ENCODE measurements at places on chromosomes 16 and 17.

GRCh38 chr17:45398800-45399199 is 33.9 kb downstream of the ARHGAP27 start:
- DNase-seq = no peak

- DNase-seq = no peak
Measured at GRCh38 chr17:18138065-18138749, 29.7 kb downstream of the MYO15A start.

- no peak for DNase-seq
Measured at GRCh38 chr16:59213952-59214351, 479.8 kb upstream of the GOT2 start.

GRCh38 chr16:21971856-21972255 is 18.7 kb downstream of the UQCRC2 start:
- DNase-seq = no peak

DNA sequence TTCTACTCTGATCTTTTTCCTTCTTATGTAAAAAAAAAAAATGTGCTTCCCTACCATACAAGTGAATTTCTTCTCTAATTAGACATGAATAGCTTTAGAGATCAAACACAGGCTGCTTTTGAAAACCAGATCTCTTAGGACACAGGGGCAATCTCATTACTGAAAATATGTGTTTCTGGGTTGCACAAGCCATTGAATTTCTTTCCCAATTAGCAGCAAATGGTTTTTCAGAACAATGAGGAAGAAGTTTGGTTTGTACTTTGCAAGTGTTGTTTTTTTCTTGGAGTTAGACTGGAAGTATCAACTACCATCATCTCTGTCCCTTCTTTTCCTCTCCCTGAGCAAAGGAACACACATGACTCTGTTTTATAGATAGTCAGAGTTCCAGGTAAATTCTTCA is 5.6 kb upstream of the ANKS4B start:
- no peak for DNase-seq

DNA sequence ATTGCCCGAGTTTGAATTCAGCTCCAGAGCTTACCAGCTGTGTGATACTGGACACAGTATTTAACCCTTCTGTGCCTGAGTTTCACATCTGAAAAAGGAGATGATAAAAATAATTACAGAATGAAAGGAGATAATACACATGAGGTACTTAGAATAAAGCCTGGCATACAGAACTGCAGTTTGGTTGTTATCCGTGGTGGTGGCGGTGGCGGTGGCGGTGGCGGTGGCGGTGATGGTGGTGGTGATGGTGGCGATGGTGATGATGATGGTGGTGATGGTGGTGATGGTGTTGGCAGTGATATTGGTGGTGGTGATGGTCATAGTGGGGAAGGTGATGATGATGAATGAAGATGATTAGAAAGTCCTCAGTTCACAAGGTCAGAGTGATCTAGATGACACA is 57.2 kb downstream of the ABCC1 start:
- no peak for DNase-seq

DNA sequence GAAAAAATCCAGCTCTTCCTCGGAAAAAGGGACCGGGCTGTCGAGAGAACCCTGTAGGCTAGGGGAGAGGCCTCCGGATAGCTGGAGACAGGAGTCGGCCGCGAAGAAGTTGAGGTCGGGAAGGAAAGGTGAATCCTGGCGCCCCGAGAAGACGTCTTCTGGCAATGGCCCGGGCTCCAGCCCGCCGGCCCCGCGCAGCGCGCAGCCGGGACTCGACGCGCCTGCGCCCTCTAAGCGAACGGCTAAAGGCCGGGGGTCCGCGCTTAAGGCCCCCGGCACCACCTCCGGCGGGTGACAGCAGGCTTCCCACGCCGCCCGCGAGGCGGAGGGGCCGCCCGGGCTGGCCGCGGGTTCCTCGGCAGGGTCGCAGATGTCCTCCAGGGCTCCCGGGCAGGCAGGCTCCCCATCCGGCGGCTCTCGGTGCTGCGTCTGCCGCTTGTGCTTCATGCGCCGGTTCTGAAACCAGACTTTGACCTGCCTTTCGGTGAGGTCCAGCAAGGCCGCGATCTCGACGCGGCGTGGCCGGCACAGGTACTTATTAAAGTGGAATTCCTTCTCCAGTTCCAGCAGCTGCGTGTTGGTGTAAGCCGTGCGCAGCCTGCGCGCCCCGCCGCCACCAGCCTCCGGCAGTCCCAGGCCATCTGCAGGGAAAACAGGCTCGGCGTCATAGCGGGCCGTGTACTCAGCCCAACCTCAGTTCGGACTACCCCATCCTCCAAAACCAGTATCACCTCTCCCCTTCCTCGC is 1.6 kb downstream of the HOXB2 start:
- DNase-seq = peak; percentile 62

DNA sequence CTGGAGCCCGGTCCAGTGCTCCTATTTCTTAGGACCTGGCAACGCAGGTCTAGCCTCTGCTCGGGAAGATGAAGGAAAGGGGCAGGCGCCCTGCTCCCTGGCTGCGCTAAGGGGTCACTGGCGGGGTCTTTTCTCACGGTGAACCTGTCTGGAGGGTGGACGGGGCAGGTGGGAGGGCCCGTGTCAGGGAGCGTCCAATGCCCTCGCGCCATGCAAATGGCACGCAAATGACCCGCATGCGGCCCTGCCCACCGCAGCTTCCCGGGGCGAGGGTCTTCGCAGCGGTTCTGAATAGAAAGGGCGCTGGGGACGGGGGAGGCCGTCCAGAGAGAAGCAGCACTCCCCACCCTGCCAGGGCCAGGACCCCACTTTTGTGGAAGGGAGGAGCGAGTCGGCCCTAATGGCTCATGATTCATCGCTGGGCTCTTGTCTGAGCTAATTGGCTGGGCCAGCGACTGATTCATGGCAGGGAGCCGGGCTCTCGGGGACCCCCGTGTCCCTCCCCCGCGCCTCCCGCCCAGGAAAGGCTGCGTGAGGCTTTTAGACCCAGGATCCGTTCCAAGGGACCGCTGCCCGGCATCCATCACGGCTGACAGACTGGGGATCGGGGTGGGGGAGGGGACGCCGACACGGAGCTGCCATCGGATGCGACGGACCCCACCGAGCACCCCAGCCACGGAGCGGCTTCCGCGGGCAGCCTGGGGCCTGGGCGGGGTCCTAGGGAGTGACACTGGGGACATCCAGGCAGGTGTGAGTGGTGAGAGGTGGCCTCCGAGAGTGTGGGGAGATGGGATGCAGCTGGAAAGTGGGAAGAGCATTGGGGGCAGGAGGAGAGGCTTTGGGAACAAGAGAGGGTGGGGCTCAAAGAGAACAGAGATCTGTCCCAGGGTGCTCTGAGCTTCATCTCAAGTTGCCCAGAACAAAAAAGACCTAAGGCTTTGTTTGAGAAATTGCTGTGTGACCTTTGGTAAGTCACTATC is 25.0 kb upstream of the NGFR start:
- no peak for DNase-seq

DNA sequence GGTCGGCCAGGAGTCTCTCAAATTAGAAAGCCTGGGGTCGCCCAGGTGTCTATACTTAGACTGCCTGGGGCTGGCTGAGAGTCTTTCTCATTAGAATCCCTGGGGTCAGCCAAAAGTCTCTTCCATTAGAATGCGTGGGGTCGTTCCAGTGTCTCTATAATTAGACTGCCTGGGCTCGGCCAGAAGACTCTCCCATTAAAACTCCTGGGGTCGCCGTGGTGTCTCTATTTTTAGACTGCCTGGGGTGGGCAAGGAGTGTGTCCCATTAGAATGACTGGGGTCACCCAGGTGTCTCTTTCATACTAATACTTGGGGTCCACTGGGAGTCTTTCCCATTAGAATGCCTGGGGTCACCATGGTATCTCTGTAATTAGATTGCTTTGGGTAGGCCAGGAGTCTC is 2227.7 kb downstream of the TP53TG3F start:
- DNase-seq = no peak

DNA sequence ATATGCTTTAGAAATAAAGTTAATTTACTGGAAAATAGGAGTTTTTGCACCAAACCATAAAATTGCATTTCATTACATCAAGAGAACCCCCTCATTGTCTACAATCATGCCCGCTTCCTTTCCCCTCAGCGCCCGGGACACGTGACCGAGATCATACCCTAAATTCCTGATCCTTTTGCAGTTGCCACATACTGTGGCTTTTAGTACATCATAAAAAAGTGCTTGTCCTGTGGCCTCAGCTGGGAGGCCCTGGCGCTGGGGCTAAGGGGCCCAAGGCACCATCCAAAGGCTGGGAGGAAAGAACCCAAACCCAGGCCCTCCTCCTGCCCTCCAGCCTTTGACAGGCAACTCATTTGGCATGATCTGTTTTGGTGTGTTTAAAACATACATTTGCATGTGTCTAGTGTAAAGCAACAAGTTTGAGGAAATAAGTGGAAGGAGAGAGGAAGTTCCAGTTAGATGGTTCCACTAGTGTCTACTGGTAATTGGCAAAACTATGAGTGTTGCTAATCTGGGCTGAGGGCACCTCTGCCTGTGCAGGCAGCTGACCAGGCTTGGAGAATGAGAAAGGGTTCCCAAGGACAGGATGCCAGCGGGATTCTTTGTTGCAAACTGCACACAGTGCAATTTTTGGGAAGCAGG is 6.0 kb downstream of the CDK5R1 start:
- no peak for DNase-seq

GRCh38 chr17:72485596-72485995 is 364.8 kb downstream of the SOX9 start:
- DNase-seq = no peak

DNA sequence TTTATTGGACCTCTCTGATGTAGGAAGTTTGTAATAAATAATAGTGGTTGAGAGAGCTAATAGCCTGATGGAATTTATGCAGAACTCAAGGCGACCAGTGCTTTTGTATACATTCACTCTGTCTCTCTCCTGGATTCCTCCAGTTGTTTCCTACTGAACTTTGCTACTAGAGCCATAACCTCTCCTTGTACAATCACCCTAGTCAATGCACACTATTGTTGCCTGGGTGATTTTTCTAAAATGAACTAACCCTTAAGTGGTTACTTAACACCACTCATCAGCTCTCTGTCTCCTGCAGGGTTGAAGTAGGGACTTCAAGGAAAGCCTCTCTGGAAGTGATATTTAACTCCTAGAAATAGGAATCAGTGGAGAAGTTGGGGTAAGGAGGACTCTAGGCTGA is 9.7 kb downstream of the PHKB start:
- no peak for DNase-seq

DNA sequence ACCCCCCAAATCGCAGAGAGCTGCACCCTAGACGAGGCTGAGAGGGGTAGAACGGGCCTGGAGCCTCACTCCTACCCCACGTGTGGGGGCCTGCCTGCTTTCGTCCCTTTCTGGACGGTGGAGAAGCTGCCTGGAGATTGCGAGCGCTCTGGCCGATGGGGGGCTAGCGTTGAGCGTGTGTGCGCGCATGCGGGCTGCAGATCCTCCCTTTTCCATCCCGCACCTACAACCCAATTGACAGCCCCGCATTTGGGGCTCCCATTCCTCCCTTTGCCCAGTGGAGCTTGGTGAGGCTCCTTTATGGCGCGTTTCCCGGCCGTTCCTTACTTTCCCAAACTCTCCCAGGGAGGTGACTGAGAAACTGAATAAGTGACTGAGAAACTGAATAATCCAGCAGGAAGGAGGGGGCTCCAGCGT is 907 bp upstream of the ESRP2 start:
- DNase-seq = no peak

- no peak for DNase-seq
Measured at GRCh38 chr16:69318177-69318910, 7.2 kb downstream of the VPS4A start.

GRCh38 chr17:60832151-60832585 is 154.5 kb downstream of the BCAS3 start:
- no peak for DNase-seq

- DNase-seq = no peak
Measured at GRCh38 chr17:21352221-21352980, 23.8 kb upstream of the KCNJ12 start.

DNA sequence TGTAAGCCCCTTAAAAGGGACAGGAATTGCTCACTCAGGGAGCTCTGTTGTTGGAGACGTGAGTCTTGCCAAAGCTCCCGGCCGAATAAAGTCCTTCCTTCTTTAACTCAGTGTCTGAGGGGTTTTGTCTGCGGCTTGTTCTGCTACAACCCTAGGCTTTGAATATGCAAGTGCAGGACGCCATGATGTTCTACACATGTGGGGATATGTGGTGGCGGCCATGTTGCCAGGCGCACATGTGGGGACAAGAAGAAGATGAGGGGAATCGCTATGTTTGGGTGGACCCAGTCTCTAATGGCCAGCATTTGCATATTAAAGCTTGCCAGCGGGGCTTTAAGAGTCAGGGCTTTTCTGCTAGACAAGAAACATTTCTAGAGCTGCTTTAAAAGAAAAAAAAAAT is 96.8 kb upstream of the CA10 start:
- no peak for DNase-seq

GRCh38 chr17:56320443-56320842 is 167.2 kb downstream of the ANKFN1 start:
- no peak for DNase-seq

DNA sequence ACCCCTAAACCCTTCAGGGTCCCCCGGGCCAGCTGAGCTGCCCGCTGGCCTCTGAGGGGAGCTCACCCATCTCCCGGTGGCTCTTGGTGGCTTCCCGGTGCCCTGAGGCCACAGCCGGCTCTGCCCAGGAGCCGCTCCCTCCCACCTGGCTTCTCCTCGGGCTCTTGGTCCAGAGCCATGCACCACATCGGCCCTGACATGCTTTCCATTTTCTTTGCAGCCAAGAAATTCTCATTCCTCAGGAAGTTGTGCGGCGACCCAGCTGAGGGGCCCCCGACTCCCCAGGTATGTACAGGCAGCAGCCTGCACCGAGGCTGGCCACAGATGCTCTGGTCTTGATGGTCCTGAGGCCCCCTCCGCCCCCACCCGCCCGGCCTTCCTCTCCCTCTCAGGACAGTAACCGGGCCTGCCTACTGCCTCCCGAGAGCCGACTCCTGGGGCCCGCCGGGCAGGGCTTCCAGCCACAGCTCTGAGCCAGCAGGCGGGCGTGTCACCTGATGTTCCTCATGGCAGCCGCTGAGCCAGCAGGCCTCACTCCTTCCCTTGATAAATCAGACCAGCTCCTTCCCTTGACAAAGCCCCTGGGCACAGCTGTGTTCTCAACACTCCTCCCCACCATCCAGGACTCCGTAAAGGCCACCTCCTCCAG is 28.4 kb upstream of the ZFPM1 start:
- DNase-seq = no peak

DNA sequence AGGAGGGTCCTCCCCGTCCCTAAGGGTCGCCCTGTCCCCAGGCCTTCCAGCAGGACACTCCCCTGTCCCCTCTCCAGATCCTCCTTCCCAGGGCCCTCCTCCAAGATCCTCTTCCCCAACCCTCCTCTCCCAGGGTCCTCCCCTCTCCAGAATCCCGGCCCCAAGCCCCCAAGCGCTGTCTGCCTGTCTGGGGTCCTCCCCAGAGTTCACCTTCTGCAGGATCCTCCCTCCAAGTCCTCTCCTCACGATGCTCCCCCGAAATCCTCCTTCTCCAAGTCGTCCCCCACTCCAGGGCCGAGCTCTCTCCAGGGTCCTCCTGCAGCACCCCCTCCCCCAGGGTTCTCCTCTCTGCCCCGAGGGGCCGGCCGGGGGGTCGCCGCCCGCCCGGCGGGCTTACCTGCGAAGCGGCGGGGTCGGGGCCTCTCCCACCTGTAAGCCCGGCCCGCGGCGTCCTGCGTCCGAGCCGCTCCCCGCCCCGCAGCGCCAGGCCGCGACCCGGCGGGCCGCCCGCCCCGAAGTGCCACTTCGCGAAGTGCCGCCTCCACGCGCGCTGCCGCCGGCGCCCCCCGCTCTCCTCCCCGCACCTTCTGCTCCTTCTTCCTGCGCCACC is 678 bp upstream of the BAIAP2 start:
- DNase-seq = no peak

GRCh38 chr16:3472878-3473595 is 22.3 kb downstream of the C16orf90 start:
- DNase-seq = no peak

All from CD4-positive, alpha-beta T cell treated with Interleukin-4 for 4 hours (primary cell).